ENCODE measurements at places on chromosomes 7 and 10.

DNA sequence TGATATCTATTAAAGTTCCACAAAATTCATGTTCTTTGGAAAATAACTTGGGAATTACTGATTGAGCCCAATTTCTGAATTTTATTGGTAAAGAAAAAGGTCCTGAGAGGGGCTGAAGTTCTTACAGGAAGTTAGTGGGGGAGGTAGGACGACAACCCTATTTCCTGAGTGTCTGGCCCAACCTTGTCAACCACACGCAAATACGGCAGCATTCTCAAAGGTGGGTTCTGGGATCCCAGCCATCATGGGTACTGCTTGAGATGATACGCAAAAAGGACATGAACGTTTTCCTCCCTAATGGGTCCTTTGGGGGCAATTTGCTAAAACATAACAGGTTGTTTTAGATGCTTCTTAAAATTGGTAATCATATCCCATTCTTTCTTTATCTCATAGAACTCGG, 2.7 kb upstream of the PDCD4 start:
- peak; percentile 40 for DNase-seq

DNA sequence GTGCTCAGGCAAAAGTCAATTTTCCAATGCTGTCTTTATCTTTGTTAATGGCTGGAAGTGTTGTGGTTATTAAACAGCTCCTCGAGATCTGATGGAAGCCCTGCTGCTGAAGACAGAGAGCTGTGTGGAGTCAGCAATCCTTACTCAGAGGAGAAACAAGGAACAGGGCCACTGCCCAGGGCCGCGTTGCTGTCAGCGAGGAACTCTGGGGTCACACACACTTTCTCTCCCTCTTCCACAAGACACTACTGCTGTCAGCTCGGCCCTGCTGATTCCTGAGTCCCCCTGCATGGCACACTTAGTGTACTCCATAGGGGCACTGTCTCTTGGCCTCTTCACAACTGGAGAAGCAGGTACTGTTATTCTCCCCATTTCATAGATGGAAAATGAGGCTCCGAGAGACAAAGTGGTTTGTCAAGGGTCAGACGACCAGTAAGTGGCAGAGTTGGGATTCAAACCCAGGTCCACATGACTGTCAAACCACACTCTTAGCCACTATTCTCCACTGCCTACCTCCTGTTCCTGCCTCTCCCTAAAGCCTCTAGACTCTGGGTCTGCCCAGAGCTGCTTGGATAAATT, 29.3 kb upstream of the PDCD4 start:
- DNase-seq = no peak

DNA sequence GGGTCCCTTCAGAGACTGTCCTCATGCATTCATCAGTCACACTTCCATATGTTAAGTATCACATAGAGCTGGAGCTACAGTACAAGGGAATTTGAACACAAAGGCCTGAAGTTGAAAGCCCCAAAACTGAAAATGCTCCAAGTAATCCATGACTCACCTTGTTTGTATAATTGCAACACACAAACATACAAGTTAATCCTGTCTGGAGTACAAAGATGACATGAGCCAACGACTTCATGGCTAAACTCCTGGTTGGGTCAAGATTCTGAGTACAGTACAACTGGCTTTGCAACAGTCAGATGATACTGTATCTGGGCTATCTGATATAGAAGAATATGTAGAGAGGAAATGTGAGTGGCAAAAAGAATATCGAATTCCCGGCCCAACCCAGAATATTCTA, 73.1 kb upstream of the AASS start:
- DNase-seq = no peak

- DNase-seq = no peak
These were observed 25.5 kb downstream of the NYAP1 start for GRCh38 chr7:100509231-100509630.

DNA sequence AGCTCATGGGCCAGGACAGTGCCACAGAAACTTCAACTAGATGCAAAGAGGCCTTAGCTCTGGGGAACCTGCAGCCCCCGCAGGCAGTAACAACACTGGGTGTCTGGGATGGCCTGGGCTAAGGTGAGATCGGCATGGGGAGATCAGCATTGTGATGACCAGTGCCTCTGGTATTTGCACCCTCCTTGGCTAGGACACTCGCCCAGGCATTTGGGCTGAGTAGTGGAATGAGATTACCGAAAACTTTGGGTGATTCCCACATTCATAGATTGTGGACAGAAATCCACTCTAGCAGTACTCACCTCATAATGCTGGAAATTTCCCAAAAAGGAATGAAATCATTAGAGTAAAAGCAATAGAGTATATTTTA, 70.6 kb upstream of the ZMIZ2 start:
- no peak for DNase-seq

GRCh38 chr10:71205468-71205867, 6.9 kb upstream of the UNC5B start:
- DNase-seq = no peak
